Lower lobe of right lung (tissue), 2 donors: ENCODE measurements at places on chromosomes 16 and 17. TPM values are rescaled to one million over a fixed set of nuclear protein-coding genes. Genes with fewer than 3 reads are reported as not detected.

Gene C16orf95
- total RNA-seq = 3.0 TPM

Gene CDH8
- total RNA-seq = 0.71 TPM

Gene CTRB1
- total RNA-seq = not detected

Gene MT1E
- 158 TPM for total RNA-seq

Gene APOH
- total RNA-seq = 17.1 TPM

Gene PLD6
- 3.8 TPM for total RNA-seq

Gene TPSB2
- total RNA-seq = 168 TPM

Gene SLC5A10
- not detected for total RNA-seq

Gene CCL8
- 1.6 TPM for total RNA-seq

Gene CTRB2
- 0.44 TPM for total RNA-seq

Gene PRRT2
- total RNA-seq = 3.2 TPM

Gene CNTNAP4
- total RNA-seq = not detected

Gene KRT33A
- total RNA-seq = not detected

Gene MAPT
- 5.5 TPM for total RNA-seq

Gene HSD3B7
- total RNA-seq = 23.6 TPM

Gene C17orf107
- total RNA-seq = 2.2 TPM

Gene CDRT4
- 13.4 TPM for total RNA-seq

Gene TEKT5
- not detected for total RNA-seq

Gene TMEM220
- total RNA-seq = 10.8 TPM

Gene HP
- 66.8 TPM for total RNA-seq

Gene EVPLL
- 2.8 TPM for total RNA-seq

Gene PRDM7
- not detected for total RNA-seq

Gene HYDIN
- total RNA-seq = 19.5 TPM

Gene TRAPPC1
- 110 TPM for total RNA-seq

Gene UMOD
- total RNA-seq = not detected

Gene TP53TG3B
- not detected for total RNA-seq

Gene TBC1D3G
- total RNA-seq = not detected

Gene KRTAP2-1
- total RNA-seq = not detected

Gene SMIM36
- total RNA-seq = not detected

Gene TMEM114
- not detected for total RNA-seq

Gene CDH16
- total RNA-seq = not detected

Gene KCNJ18
- not detected for total RNA-seq

Gene CPPED1
- 33.0 TPM for total RNA-seq

Gene RFWD3
- 22.5 TPM for total RNA-seq

Gene ODF4
- total RNA-seq = not detected

Gene USB1
- total RNA-seq = 39.9 TPM

Gene HS3ST2
- 4.8 TPM for total RNA-seq

Gene METTL2A
- 17.9 TPM for total RNA-seq

Gene NPIPA8
- total RNA-seq = 0.80 TPM

Gene TNFRSF12A
- total RNA-seq = 28.8 TPM

Gene CLEC19A
- not detected for total RNA-seq

Gene WNT9B
- total RNA-seq = 0.80 TPM

Gene NLRC3
- 3.9 TPM for total RNA-seq

Gene AXIN2
- total RNA-seq = 53.4 TPM

Gene ZNF423
- total RNA-seq = 10.7 TPM

Gene TMEM238L
- not detected for total RNA-seq

Gene TBC1D3E
- total RNA-seq = not detected

Gene TMEM92
- total RNA-seq = 9.2 TPM

Gene CCL4
- 11.9 TPM for total RNA-seq

Gene COX6A2
- total RNA-seq = not detected

Gene TMEM98
- 47.9 TPM for total RNA-seq

Gene HAS3
- 12.6 TPM for total RNA-seq

Gene DRC3
- total RNA-seq = 13.4 TPM
